Left renal cortex interstitium (tissue), 4 donors: ENCODE measurements at places on chromosomes 1 and 21. TPM values are rescaled to one million over a fixed set of nuclear protein-coding genes. Genes with fewer than 3 reads are reported as not detected.

DNA sequence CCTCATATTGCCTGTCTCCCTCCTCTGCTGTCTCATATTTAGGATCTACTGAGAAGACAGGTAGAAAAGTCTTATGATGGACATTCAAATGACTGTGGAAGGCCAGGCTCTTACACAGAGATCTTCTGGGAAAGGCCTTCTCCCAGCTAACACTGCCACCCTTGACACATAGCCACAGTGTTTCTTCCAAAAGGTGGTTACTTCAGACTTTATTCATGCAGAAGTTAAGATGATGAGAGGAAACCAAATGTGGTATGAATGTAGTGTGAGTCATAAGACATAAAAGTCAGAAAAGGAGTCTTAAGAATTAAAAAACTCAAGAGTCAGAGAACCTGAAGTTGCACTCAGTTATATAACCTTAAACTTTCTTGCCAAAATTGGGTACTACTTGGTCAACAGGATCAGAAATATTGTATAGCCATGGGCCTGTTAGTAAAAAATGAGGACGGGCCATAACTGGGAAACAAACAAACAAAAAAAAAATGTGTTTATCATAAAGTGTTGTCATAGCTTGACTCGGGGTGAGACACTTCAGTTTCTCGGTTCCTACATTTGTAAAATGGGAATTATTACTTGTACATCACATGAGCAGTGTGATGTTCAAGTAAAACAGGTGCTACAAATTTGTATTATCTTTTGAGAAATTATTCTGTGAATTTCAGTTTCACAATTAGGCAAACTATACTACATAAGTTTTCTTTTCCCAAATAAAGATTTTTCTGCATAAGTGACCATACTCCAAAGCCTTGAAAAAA is 1.2 kb upstream of the DENND1B start:
- DNase-seq: no peak

GRCh38 chr1:246035060-246035541 is 472.0 kb downstream of the SMYD3 start:
- no peak for DNase-seq

- DNase-seq: no peak
These were observed 832 bp downstream of the MRPL20 start for GRCh38 chr1:1406101-1406820.

BACE2 gene
- polyA plus RNA-seq: 34.0 TPM
